ENCODE measurements at places on chromosomes 6 and 20.

- DNase-seq = no peak
Measured at GRCh38 chr6:137925141-137925698, 58.2 kb downstream of the TNFAIP3 start.

DNA sequence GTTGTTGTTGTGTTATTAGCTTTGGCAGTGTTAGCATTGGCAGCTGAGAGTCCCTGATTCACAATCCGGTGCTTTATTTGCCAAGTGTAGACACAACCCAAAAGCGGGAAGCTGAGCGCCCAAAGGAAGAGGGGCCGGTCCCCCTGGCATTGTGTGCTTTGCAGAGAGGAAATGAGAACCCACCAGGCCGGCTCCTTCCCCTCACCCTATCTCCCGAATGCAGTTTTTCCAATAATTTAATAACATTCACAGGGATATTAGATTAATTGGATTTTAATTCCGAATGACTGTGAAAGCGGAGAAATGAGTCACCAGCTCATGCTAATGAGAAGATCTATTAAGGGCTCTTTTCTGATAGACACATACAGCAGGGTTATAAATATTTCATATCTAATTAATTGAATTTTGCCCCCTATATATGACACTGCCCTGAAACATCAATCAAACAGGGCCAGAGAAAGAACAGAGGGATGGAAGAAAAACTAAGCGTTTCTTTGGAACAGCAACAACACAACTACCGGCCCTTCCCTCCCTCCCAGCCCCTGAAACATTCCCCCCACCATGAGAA lies 143.8 kb downstream of the MBOAT1 start:
- no peak for DNase-seq

DNA sequence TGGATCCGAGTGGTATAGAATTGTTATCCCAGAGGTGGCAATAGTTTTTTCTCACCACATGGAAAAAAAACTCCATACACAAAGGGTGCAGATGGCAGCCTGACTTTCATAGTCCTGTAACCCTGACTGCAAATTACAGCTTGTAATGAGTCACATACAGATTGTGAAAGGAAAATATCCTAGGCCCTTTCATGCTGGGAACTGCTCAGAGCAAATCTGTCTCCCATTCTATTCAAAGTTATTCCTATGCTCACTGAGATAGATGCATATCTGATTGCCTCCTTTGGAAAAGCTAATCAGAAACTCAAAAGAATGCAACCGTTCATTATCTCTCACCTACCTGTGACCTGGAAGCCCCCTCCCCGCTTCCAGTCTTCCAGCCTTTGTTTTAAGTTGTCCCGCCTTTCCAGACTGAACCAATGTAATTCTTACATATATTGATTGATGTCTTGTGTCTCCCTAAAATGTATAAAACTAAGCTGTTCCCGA lies 108.7 kb upstream of the MAP3K4 start:
- no peak for DNase-seq

GRCh38 chr20:49635166-49635565 lies 67.2 kb upstream of the PTGIS start:
- DNase-seq = peak; percentile 61

DNA sequence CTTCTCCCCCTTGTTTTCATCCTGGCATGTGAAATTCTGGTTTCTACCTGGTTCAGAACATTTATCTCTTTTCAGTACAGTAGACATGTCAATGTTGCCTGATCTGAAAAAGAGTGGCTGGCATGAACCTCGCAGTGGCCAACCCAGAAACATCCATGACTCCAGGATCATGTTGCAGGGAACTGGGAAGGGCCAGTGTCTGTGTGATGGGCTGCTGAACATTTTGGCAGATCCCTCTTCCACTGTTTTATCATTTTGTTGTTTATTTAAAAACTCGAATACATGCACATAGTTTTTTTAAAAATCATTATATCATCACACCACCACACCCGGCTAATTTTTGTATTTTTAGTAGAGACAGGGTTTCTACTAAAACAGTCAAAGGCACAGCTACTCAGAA lies 19.0 kb downstream of the WFDC3 start:
- DNase-seq = no peak

GRCh38 chr6:21596949-21597682 lies 3.6 kb downstream of the SOX4 start:
- no peak for DNase-seq

GRCh38 chr6:43204271-43205105 lies 22.5 kb downstream of the CUL9 start:
- DNase-seq = no peak

DNA sequence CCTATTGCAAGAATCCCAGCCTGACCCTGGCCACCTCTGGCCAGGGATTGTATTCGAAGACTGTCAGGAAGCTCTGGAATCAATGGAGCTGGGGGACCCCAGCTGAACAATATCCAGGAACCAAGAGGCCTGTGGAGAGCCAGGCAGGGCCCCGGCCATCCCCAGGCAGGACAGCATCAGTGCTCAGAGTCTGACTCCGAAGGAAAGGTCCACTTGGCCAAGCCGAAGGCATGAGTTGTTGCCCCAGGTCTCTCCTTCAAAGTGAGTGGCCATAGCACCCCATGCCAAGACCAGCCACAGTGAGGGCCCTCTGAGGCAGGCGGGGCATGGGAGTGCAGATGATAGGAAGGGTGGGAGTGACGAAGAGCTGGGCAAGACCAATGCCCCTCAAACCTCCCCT lies 193.1 kb downstream of the CDH4 start:
- no peak for DNase-seq

DNA sequence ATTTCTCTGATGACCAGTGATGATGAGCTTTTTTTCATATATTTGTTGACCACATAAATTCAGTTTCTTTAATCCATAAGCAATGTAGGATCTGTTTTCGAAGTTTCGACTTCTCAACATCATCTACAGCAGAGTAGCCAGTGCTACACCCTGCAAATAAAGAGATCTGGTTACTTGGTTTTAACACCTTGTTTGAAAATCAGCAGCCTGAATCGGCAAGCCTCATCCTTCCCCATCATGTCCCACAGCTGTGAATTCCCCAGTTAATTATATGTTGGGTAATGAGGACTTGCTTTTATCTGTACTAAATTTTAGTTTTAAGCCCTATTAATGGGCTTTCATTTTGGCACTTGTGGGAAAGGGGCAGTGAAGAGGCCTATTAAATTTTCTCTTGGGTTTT lies 80.6 kb downstream of the BMP2 start:
- no peak for DNase-seq

DNA sequence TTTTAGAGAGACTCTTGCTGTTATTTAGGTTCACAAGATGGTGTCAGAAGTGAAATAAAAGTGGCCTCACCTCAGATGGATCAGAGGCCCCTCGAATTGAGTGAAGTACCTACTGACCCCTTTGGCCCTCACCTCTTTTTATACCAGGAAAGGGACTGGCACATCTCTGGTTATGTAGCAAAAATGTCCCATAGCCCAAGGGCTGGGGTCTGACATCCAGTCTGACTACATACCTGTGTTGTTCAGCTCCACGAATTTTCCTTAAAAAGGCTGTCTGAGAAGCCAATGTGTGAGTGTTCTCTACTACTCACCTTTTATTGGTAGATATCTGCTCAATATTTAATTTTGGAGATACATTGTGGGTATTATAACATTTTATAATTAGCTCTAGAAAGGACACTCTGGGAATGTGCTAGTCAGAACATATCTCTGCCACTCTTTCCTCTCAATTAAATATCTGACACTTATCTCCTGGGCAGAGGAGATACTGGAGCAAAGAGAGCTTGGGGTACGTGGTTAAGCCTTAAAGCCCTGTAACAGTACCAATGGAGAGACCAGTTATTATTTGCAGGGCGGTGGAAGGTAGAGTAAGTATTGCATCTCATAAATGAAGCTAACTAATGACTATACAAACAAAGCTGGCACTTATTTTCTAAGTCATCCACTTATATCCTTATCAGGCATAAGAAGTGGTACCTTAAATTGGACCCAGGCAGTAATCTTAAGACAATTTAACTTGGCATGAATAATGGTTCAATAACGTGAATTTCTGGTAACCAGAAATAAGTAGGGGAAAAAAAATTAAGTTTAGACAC lies 20.0 kb upstream of the IL22RA2 start:
- DNase-seq = no peak

- no peak for DNase-seq
Measured at GRCh38 chr20:12217382-12217781, 299.7 kb downstream of the BTBD3 start.

DNA sequence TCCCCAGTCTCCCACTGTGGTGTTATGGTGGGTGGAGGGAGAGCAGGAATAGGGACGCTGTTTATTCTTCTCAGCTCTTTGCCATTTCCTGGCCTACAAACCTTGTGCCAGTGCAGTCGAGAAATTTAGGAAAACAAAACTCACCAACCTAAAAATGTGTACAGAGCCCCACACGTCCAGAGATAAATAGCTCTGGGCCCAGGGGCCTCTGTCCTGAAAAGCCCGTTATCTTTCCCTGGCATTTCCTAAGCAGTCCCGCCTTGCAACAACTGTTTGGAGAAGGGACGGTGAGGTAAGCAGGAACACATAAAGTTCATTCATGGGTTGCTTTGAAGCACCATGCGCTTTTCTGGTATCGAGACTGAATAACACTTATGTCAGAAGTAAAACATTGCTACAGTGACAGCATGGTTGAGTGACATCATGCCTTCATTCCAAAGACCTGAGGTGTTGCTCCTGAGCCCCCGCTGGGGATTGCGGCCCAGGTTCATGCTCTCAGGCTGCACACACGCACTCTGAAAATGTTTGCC lies 80.1 kb upstream of the NXT1 start:
- DNase-seq = no peak

- DNase-seq = no peak
Measured at GRCh38 chr6:113539623-113540022, 317.5 kb upstream of the MARCKS start.

- DNase-seq = no peak
Measured at GRCh38 chr6:53916804-53917463, 122.1 kb downstream of the LRRC1 start.

DNA sequence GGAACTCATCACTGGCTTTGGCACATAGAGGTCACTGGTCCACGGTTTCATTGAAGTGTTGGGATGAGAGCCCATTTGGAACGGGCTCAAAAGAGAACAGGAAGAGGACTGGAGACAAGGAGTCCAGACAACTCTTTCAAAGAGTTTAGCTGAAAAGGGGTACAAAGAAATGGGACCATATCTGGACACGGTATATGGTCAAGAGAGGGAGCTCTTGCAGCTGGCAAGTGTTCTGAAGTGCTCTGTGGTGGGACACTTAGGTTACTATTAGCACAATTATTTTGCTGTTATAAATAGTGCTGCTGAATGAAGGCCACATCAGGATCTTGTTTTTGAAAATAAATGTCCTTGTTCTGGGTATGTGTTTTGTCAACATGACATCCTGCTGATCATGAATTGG lies 4.6 kb downstream of the SGK2 start:
- no peak for DNase-seq

DNA sequence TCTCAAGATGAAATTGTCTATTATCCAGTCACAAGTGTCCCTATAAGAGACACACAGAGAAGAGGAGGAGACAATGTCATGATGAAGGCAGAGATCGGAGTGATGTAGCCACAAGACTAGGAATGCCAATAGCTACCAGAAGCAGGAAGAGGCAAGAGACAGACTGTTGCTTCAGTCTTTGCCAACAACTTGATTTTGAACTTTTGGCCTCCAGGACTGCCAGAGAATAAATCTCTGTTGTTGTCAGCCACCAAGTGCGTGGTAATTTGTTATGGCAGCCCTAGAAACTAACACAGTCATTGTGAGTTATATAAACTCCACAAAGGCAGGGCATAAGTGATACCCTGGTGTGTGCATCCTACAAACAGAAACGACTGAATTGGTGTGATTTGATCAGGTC lies 517.0 kb downstream of the BTBD3 start:
- DNase-seq = no peak

GRCh38 chr20:51886341-51886740 lies 84.0 kb upstream of the SALL4 start:
- DNase-seq = no peak

GRCh38 chr6:32190911-32191677 lies 1.1 kb upstream of the PBX2 start:
- no peak for DNase-seq

- no peak for DNase-seq
Measured at GRCh38 chr6:164398647-164399046, 910.8 kb downstream of the C6orf118 start.

GRCh38 chr6:93318121-93318520 lies 101.2 kb downstream of the EPHA7 start:
- DNase-seq = no peak

GRCh38 chr20:58752565-58752964 lies 60.0 kb downstream of the NPEPL1 start:
- no peak for DNase-seq

DNA sequence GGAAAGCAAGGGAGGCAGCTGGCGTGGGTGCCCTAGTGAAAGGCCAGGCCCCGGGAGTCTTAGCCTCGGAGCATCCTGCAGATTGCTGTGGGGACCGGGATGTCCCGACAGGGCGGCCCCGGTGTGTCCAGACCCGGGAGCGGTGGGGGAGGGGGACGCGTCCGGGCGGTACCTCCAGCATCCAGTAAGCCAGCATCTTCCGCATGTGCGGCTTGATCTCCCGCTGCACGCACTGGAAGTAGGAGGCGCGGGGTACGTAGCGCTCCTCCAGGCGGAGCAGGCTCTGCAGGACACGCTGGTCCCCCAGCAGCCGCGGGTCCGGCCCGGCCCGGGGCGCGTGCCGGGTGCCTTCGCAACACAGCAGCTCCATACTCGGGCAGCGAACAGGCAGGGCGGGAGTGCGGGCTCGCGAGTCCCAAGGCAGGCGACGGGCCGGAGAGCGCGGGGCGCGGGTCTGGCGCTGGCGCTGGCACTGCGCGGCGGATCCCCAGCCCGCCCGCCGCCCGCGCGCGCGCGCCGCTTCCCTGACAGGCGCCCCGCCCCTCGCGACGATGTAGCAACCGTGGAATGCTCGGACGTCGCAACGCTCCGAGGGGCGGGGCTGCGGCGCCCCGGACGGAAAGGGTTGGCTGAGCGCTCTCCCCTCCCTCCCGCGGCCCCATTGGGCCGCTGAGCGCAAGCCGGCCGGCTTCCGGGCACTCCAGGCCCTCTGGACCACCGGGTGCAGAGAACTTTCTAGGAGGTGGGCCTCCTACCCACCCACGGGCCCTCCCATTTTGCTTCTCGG lies at the start of gene CCND3:
CCND3 (minus strand) TSS at position 529 of the 787 bp plus-strand sequence; CDS start at position 370, 159 bp downstream.
- DNase-seq = peak; percentile 35

GRCh38 chr20:18585134-18585533 lies 2.7 kb upstream of the DTD1 start:
- no peak for DNase-seq

- no peak for DNase-seq
Measured at GRCh38 chr6:146972546-146972945, 231.7 kb upstream of the STXBP5 start.

- no peak for DNase-seq
Measured at GRCh38 chr20:18412221-18412901, 54.5 kb downstream of the DZANK1 start.

GRCh38 chr6:74259981-74260380 lies 564.0 kb downstream of the CD109 start:
- no peak for DNase-seq

DNA sequence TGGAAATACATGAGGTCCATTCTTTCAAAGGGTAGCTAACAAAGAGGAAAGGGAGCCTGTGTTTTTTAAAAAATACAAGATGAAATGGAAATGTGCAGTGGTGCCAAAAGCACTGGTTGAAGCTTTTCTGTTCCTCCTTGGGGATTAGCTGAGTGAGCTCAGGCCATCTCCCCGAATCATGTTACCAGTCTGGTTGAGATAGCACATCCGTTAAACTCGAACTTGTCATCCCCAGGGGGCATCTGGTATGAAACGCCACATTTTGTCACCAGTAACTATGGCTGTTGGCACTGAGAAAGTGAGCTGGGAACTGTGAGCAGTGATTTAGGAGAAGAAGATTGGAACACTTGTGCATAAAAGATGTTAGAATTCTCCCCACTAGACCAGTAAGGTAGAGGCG lies 196.2 kb downstream of the SAMD5 start:
- no peak for DNase-seq

- no peak for DNase-seq
Measured at GRCh38 chr20:41329435-41330342, 10.9 kb upstream of the LPIN3 start.
